ENCODE measurements at places on chromosomes 4 and X. TPM values are rescaled to one million over a fixed set of nuclear protein-coding genes. Genes with fewer than 3 reads are reported as not detected.

MUC7 gene
- not detected for total RNA-seq

NKX3-2 gene
- total RNA-seq = not detected

CXCL3 gene
- total RNA-seq = 0.14 TPM

RHOXF2B gene
- not detected for total RNA-seq

MSL3 gene
- total RNA-seq = 32.5 TPM

DNA sequence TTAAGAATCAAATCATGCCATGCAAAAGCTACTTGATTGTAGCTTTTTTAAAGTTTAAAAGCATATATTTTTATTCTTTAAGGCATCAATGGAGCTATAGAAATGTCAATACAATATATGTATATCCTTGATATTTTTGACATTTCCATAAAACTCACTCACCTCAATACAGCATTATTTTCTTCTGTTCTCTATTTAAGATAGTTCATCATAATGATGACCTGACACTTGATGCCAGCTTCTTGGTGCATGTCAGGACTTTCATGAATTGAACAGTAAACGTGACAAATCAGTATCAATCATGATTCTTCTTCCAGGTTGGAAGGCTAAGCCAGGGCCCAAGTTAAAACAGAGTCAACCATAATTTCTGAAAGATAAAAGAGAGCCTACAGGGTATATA is 33.6 kb upstream of the ATP8A1 start:
- no peak overlapping the region for H3K27ac ChIP-seq
- peaks cover 5% of the 10 kb centered on the region for H3K27me3 ChIP-seq
- H3K36me3 ChIP-seq = no peaks in the 10 kb centered on the region
- no peak overlapping the region for H3K4me3 ChIP-seq
- no peak for DNase-seq

GRCh38 chrX:51955200-51955599 is 61.8 kb downstream of the MAGED1 start:
- peaks cover 6% of the 10 kb centered on the region for H3K27me3 ChIP-seq
- H3K27ac ChIP-seq = no peak overlapping the region
- no peaks in the 10 kb centered on the region for H3K4me1 ChIP-seq
- no peaks in the 10 kb centered on the region for H3K36me3 ChIP-seq
- no peak for DNase-seq

DNA sequence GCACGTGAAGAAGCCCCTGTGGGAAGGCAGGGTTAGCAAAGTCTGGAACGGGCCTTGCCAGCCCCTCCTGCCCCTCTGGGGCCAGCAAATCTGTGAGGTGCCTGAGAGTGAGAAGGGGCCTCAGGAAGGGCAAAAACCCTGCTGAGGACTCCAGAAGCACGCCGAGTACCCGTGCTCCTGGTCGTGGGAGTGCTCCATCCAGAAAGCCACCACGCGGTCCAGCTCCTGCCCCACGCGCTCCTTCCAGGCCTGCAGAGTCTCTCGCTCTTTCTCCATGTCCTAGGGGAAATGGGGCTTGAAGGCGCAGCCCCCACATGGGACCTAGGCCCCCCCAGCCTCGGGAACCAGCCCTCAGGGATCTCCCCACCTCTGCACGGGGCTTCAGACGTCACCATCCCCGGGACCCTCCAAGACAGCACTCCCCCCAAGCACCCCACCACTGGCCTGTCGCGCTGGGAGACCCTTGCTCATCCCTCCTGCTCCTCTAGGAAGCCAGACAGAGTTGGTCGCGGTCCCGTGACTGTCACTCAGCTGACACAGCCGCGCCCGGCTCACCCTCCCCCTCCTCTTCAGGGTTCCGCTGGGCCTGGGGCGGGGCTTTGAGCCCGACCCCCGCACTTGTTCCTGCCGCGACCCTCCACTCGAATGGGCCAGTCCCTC is at the start of gene RENBP:
RENBP (minus strand) TSS at position 504 of the 660 bp plus-strand sequence; CDS start at position 471, 33 bp downstream.
- peak within 1 kb of the TSS; percentile 73 for H3K27ac ChIP-seq
- no peak for DNase-seq
- H3K4me1 ChIP-seq = peaks cover 12% of the 10 kb centered on the region
- H3K4me3 ChIP-seq = peak within 1 kb of the TSS; percentile 82
- H3K36me3 ChIP-seq = peaks cover 10% of the 10 kb centered on the region

GRCh38 chr4:185778307-185778706 is 33.7 kb downstream of the SORBS2 start:
- H3K36me3 ChIP-seq = no peaks in the 10 kb centered on the region
- H3K4me3 ChIP-seq = no peak overlapping the region
- H3K4me1 ChIP-seq = no peaks in the 10 kb centered on the region
- no peak overlapping the region for H3K27ac ChIP-seq

DNA sequence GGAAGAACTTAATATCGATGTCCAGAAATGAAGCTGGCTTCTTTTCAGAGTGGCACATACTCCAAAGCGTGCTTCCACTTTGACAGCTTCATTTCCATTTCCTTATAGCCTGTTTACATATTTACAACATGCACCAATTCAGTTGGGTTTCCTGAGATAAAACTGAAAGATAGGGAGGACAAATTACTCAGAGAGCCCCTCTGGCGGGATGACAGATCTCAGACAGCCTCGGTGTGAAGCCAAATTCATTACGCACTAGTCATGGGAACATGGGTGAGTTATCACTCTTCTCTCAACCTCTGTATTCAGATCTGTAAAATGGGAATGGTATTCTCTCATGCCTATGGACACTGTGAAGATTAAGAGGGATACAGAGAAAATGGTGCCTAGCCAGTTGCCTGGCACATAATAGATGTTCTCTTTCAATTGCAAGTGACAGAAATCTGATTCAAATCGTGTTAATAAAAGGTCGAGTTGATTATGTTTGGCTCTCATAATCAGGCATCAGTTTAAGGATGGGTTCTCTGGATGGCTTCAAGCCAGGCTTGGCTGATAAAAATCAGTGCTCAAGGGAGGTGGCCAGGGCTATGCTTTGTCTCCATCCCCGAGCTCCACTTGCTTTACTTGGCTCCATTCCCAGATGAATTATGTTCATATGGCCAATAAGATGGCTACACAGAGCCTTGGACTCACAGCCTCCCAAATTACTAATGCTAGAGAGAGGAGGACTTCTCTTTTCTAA is 132.2 kb upstream of the C1QTNF7 start:
- no peaks in the 10 kb centered on the region for H3K36me3 ChIP-seq
- DNase-seq = no peak
- no peaks in the 10 kb centered on the region for H3K4me1 ChIP-seq
- no peak overlapping the region for H3K27ac ChIP-seq
- H3K4me3 ChIP-seq = no peak overlapping the region

- H3K4me1 ChIP-seq = no peaks in the 10 kb centered on the region
- H3K27me3 ChIP-seq = peaks cover 11% of the 10 kb centered on the region
Measured at GRCh38 chr4:151417164-151417571, 8.2 kb downstream of the FHIP1A start.

- no peaks in the 10 kb centered on the region for H3K27me3 ChIP-seq
- no peaks in the 10 kb centered on the region for H3K4me1 ChIP-seq
- DNase-seq = no peak
- H3K36me3 ChIP-seq = no peaks in the 10 kb centered on the region
Measured at GRCh38 chrX:18702362-18703195, 4.9 kb upstream of the PPEF1 start.

DNA sequence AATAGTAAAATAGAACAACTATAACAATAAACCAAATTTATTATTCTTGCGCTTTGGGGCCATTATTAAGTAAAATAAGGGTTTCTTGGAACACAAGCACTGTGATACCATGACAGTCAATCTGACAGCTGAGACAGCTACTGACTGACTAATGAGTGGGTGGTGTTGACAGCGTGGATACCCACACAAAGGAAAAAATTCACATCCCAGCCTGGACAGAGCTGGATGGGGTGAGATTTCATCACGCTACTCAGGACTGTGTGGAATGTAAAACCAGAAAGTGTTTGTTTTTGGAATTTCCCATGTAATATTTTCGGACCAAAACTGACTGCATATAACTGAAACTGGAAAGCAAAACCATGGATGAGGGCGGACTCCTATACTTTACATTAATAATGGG is 48.8 kb downstream of the IGFBP7 start:
- DNase-seq = no peak
- no peak overlapping the region for H3K4me3 ChIP-seq
- H3K27me3 ChIP-seq = peaks cover 15% of the 10 kb centered on the region
- no peaks in the 10 kb centered on the region for H3K36me3 ChIP-seq

DNA sequence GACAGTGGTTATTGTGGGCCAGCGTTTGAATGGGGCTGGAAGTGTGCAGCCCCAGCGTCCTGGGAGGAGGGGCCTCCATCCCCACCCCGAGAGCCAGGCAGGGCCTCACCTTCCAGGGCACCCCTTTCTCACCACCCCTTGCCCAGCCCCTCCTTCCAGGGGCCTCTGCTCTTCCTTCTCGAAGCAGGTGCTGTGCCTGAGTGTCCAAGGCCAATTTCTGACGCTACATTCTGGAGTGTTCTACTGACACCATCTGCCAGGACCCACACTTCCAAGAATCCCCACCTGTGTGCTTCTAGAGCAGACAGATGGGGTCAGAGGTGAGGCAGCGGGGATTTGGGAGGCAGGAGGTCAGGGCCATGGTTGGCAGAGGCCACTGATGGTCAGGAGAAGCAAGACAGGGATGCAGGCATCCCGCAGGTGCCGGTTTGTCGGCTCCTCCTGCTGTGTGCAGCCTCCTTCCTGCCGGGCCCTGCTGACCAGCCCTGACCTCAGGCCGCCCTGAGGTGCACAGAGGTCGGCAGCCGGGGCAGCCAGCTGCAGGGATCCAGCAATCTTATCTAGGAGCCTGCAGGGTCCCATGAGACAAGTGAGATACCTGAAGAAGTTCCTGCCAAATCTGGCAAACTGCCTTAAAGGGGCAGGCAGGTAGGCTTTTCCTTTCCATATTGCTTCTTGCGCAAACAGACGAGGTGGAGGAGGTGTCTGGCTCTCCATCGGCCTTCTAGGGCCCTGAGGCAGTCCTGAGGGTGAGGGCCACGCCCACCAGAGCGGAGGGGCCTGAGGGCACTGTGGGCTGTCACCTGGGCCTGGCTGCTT is 18.8 kb downstream of the MSANTD1 start:
- H3K4me1 ChIP-seq = no peaks in the 10 kb centered on the region
- peaks cover 12% of the 10 kb centered on the region for H3K27me3 ChIP-seq
- no peak overlapping the region for H3K4me3 ChIP-seq
- no peaks in the 10 kb centered on the region for H3K36me3 ChIP-seq
- DNase-seq = no peak

- no peak for DNase-seq
- H3K36me3 ChIP-seq = peaks cover 37% of the 10 kb centered on the region
- no peaks in the 10 kb centered on the region for H3K27me3 ChIP-seq
- peaks cover 2% of the 10 kb centered on the region for H3K4me1 ChIP-seq
- H3K27ac ChIP-seq = no peak overlapping the region
Measured at GRCh38 chr4:39823191-39823590, 125.3 kb downstream of the UBE2K start.

DNA sequence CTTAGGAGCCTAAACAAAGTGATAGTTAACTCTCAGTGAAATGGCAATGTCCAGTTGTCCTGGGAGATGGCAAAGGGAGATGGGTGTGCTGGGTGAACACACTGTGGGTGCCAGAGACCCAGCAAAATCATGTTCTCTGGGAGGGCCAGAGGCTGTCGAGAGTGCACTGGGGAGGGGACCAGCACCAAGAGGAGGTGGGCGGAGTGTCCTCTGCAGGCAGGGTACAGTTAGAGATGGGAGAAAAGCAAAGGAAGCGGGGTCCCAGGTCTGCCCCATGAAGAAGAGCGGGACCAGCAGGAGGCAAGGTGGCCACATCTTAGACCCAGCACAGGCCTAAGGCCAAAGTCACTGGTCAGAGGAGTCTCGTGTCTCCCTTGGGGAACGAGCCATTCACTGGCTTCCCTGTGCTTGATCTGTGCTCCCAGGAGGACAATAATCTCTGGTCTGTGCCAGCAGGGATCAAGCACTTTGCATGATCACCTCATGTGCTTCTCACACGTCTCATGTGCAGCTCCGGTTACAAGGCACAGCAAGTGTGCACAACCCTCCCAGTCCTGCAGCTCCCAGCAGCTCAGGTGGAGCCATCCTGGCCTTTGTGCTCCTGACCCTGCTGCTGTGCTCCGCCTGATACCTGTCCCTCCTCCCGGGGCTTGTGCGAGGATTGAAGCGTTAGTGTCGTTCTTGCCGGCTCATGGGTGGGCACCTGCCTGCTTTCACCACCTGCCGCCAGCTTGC is 100.9 kb downstream of the FAM53A start:
- no peaks in the 10 kb centered on the region for H3K36me3 ChIP-seq
- H3K4me1 ChIP-seq = peaks cover 2% of the 10 kb centered on the region
- no peak for DNase-seq

DNA sequence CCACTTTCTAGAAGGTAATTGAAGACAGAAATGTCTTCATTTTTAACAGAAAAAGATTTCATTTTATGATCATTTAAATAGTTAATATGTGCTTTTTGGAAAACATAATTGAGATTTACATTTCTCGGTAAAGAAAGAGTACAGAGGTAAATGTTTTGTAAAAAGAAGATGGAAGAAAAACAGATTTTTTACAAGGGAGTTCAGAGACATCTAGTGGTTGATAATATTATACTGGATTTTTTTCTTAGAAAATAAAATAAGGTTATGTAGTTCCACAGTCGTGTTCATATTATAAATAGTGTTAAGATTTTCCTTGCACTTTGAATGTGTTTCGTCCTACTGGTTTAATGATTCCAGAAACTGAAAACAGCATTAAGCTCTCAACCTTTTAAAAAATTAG is 60.6 kb downstream of the SMARCA1 start:
- H3K4me1 ChIP-seq = no peaks in the 10 kb centered on the region
- peaks cover 2% of the 10 kb centered on the region for H3K27me3 ChIP-seq
- no peak for DNase-seq
- no peak overlapping the region for H3K27ac ChIP-seq

DNA sequence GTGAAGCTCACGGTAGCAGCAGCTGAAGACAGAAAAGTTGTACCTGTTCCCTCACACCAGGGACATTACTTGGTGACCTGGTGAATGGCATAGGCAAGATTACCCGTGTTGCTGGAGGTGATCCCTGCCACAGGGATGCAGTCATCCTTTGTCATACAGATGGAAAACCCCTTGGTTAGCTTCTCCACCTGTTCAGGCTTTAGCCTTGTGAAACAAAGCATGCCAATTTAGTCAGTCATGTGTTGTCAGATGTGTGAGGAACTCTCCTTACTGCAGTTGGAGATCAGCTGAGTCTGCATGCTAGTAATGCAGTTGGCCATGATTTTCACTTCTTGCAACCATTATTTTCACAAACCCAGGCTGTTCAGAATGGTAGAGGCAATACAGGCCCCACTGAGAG is 41.0 kb downstream of the AMELX start:
- no peak overlapping the region for H3K4me3 ChIP-seq
- H3K4me1 ChIP-seq = no peaks in the 10 kb centered on the region
- no peaks in the 10 kb centered on the region for H3K27me3 ChIP-seq
- no peaks in the 10 kb centered on the region for H3K36me3 ChIP-seq
- no peak overlapping the region for H3K27ac ChIP-seq
